Tracheal epithelial cell (primary cell): ENCODE measurements at places on chromosomes 2 and 18. TPM values are rescaled to one million over a fixed set of nuclear protein-coding genes. Genes with fewer than 3 reads are reported as not detected.

Gene SPIRE1
- 74.5 and 114 TPM in 2 replicates for total RNA-seq

Gene HJURP
- total RNA-seq, result 0.85 and 2.2 TPM in 2 replicates

Gene CYTIP
- total RNA-seq, result not detected in 2 replicates

Gene MROH2A
- total RNA-seq, result not detected in 2 replicates

Gene ACMSD
- total RNA-seq, result 1.7 TPM in 1 of 2 replicates, not detected in the other

Gene IHH
- not detected in 2 replicates for total RNA-seq

Gene RAB12
- total RNA-seq, result 65.1 and 69.3 TPM in 2 replicates

Gene LDLRAD4
- 0.24 TPM in 1 of 2 replicates, not detected in the other for total RNA-seq

Gene TUBB8B
- total RNA-seq, result 0.24 TPM in 1 of 2 replicates, not detected in the other

Gene LOXL3
- 0.21 and 1.4 TPM in 2 replicates for total RNA-seq

Gene TMEM200C
- under 0.01 TPM in 1 of 2 replicates, not detected in the other for total RNA-seq

Gene ABCB11
- total RNA-seq, result under 0.01 TPM in 1 of 2 replicates, not detected in the other

Gene FAP
- 0.85 and 2.7 TPM in 2 replicates for total RNA-seq

Gene FAM117B
- total RNA-seq, result 2.7 and 6.8 TPM in 2 replicates

Gene RIOK3
- 93.7 and 122 TPM in 2 replicates for total RNA-seq
